Ammon's horn (tissue), 1 donor: ENCODE measurements at places on chromosomes 12 and 14.
A peak's percentile ranks its signal among the peaks of the same experiment; 100 is the strongest.

DNA sequence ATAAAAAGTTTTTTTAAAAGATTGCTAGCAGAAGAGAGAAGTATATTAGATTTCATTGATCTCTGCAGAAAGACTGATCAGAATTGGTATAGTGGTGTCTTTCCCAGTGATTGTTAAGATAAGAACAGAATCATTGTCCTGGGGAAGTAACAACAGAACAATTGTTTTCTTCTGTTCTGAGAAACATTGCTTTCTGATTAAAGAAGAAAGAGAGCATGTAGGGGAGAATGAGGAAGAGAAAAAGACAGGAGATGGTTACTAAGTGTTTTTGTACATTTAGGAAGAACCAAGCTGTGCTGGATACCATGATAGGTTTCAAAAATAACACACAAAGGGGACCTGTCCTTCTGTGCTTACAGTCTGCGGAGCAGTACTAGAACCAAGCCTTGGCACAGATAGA is 5.0 kb downstream of the USP30 start:
- DNase-seq: peak; percentile 26

DNA sequence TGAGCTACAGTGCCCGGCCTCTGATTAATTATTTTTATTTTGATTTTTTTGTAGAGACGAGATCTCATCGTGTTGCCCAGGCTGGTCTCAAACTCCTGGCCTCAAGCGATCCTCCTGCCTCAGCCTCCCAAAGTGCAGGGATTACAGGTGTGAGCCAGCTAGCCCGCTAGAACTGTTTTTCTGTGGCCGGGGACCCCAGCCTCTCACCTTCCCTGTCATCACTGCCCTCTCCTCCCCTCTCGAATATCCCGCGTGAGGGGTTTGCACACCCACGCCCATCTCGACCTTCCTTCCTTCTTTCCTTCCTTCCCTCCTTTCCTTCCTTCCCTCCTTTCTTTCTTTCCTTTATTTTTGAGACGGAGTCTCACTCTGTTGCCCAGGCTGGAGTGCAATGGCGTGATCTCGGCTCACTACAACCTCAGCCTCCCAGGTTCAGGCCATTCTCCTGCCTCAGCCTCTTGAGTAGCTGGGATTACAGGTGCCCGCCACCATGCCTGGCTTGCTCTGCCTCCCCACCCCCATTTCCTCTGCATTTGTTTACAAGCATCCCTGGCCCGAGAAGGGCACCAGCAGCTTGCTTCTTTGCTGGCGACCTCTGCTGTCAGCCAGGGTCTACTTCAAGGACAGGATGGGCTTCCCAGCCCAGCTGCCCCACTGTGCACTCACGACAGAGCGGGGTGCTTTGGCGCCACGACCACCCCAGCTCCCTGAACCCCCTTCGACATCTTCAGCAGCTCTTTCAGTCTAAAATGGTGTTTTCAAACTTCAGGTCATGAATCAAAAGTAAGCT is 4.3 kb upstream of the TRAF3 start:
- DNase-seq: no peak

- no peak for DNase-seq
These were observed 172.3 kb upstream of the FKBP4 start for GRCh38 chr12:2622460-2622859.

DNA sequence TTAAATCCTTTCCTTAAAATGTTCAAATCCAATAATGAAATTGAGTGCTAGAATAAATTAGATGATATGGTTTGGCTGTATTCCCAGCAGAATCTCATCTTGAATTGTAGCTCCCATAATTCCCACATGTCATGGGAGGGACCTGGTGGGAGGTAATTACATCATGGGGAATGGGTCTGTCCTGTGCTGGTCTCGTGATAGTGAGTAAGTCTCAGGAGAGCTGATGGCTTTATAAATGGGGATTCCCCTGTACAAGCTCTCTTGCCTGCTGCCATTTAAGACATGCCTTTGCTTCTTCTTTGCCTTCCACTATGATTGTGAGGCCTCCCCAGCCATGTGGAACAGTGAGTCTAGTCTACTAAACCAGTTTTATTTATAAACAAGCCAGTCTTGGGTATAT is 508.5 kb downstream of the ETNK1 start:
- DNase-seq: no peak

- no peak for DNase-seq
These were observed 276.2 kb downstream of the EMP1 start for GRCh38 chr12:13472690-13473089.

DNA sequence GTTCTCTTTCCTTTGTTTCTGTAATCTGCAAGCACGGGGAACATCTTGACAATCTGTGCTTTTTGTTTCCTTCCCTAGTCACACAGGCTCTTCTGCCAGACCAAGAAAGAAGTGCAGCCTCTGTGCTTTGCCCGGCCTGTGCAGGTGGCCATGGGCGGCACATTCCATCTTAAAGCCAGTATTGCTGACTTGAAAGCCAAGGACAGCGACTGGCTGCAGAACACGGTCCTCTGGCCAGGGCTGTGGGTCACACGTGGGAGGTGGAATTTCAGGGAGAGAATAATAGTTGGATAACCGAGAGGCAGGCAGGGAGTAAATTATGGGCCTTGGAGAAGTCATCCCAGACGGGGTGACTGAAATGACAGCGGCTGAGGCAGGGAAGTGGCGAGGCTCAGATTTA is 24.8 kb downstream of the FNTB start:
- no peak for DNase-seq

GRCh38 chr12:105681341-105681740 is 350.9 kb downstream of the C12orf75 start:
- no peak for DNase-seq

- no peak for DNase-seq
These were observed 120.2 kb downstream of the MON2 start for GRCh38 chr12:62586850-62587249.

DNA sequence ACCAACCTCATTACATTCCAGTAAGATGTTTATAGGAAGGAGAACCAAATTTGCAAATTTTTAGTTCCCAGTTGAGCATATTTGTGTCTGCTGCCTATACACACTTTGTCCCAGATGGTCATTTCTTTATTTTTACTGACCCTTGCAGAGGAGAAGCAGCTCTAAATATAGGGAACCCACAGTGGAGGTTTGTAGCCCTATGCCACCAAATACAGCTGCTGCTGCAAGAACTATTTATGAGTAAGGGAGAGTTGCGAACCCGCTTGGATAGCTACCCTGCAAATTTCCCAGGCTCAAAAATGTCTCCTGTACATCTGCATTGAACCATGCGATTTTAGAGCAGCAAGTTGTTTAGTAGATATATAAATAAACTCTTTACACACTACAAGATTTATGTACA is 48.2 kb downstream of the NAV3 start:
- peak; percentile 16 for DNase-seq

DNA sequence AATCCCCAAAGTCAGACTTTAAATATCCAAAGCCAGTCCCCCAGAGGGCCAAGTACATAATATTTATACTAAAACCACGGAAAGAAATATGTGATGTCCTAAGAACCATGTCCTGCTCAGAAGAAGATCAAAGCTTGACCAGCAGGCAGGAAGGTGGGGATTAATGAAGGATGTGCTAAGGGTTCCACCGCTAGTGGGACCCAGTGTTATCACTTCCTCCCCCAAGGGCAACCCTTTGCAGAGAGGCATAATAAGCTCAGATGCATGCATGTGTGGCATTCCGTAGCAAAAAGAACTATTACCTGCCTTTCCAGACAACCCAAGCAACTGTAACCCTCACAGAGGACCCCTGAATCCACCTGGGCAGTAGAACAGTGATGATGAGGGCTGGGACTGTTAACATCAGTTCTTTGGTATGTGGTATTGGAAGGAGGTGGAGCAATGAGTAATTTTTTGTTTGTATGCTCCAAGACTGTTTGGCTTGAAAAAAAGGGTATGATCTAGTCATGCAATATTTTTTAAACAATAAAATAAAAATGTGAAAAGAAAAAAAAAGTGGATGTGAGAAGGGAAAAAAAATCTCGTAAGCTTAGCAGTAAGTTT is 71.7 kb upstream of the ETV6 start:
- DNase-seq: no peak

DNA sequence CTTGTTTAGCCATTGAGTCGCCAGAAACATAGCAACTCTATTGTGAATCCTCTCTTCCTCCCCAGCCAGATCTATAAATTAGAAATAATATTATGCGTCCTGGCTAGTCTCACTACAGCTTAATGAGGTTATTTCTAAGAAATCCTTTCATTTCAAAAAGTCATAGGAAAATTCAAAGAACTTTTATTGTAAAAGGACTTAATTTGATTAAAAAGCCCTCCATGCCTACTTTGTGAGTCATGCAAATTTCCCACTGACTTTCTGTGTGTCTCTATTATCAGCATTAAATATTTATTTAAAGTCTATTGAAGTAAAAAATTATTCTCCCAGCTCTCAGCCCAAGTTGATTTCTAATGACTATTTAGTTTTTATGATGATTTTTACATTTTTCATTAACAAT is 160.7 kb downstream of the PHLDA1 start:
- no peak for DNase-seq

- DNase-seq: no peak
These were observed 90.1 kb downstream of the STXBP6 start for GRCh38 chr14:24959791-24960331.

GRCh38 chr12:12683725-12684124 is 12.3 kb downstream of the GPR19 start:
- peak; percentile 49 for DNase-seq
